ENCODE measurements at places on chromosomes 7 and 10.
A peak's percentile ranks its signal among the peaks of the same experiment; 100 is the strongest.

DNA sequence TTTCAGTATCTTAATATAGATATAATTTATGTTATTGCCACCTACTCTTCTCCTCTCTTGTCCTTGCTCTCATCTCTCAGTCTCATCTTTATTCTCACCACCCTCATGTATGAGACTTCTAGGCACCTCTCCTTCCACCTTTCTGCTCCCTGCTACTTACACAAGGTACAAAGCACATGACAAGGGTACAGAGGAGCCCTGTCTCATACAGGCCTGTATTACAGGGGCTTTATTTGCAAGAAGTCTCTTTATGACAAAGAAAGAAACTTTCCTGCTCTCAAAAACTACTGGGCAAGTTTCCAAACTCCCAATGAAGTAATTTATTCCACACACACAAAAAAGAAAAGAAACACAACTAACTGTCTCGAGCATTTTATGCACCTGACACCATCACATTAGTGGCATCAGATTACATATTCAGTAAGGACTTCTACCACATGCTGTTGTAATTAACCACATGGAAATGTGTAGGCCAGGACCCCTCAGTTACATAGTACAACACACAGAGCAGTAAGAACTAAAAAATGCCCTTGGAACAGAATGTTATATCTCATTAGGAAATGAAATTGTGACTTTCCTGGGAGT is 253.1 kb downstream of the FZD1 start:
- no peak for DNase-seq

DNA sequence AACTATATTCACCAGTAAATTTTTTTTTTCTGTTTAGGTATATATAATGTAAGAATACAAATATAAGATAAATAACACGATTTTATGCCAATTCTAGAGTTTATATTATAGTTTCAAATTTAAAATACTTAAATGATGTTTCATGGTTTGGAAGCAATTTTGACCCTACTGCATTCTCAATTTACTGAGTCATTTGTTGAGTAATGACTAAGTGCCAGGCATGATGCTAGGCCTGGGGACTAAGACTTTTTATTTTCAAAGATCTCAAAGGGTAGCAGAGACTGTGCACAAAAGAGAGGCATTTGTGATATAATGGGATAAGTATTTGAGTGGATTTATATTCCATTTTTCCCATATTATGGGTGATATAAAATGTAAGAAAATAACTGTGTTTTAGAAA is 78.9 kb upstream of the SMIM30 start:
- peak; percentile 56 for DNase-seq

DNA sequence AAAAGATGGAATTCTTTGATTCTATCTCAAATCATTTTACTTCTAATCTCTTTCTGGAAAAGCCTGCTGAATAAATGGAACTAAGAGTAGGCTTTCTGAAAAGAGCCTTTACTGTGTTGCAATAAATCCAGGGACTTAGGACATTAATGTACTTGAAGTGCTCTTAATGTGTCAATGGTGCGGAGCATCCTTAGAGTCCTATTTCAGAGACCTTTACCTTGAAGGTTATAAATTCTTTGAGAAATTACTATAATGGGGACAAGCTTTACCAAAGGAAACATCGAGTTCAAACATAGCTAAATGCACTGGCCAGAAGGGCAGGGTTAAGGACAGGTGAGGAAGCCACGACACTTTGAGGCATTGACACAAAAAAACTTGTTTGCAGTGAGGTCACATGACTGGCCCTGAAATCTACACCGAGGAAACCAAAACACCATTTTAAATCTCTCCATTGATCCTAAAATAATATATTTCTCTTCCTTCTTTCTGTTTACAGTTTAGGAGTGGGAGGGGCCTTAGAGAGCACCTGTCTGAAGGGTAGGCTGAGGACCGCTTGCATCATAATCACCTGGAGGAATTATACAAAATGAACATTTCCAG is 48.1 kb upstream of the EXOC6 start:
- DNase-seq: no peak

DNA sequence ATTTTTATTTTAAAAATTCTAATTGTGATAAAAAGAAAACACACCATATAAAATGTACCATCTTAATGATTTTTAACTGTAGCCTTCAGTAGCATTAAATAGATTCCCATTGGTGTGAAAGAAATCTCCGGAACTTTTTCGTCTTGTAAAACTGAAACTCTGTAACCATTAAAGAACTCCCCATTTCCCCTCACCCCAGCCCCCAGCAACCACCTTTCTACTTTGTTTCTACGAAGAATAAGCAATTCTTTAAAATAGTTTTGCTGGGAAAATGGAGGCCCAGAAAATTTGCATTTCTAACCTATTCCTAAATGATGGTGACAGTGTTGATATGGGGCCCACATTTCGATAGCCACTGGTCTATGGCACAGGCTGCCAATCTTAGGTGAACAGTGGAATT is 305.4 kb upstream of the PFKP start:
- no peak for DNase-seq

GRCh38 chr7:74082770-74083116 is 861 bp upstream of the LIMK1 start:
- no peak for DNase-seq

GRCh38 chr7:108196004-108196403 is 65.8 kb upstream of the LAMB4 start:
- DNase-seq: peak; percentile 45

GRCh38 chr7:85095366-85095765 is 91.5 kb downstream of the SEMA3D start:
- no peak for DNase-seq

DNA sequence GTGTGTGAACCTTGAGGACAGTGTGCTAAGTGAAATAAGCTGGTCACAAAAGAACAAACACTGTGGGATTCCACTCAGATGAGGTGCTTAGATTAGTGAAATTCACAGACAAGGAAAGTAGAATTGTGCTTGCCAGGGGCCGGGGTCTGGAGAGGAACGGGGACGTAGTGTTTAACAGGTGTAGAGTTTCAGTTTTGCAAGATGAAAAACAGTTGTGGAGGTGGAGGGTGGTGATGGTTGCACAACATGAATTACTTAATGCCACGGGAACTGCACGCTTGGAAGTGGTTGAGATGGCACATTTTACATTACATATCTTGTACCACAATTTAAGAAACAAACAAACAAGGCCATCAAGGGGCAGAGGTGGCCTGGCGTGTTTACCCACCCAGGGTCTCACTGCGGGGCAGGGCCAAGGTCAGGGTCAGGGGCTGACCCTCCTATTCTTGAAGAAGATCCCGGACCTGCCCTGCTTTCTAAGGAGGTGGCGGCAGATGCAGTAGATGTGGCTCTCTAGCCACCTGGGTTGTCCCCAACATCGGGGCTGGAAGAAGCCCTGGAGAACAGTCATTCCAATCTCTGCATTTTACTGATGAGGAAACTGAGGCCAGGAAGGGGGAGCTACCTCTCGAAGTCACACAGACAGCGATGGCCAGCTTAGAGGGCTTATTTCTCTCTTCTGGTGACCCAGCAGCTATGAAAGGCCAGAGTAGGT is 91.5 kb upstream of the LRRC4 start:
- DNase-seq: peak; percentile 46

DNA sequence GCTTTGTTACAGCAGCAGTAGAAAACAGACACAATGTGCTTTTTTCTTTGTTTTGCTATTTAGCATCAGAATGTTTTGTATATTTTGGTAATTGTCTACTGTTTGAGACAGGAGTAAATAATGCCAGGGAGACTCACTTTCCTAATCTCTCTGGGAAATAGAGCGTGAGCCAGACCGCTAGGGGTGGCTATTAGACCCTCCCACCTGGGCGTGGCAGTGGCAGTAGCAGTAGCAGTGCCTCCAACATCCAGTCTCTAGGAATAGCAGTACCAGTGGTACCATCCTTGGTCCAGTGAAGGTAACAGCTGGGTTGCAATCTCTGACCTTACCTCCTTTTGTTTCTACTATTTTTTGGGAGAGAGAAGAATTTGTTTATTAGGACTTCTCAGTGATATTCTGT is 165.7 kb upstream of the MAGI2 start:
- DNase-seq: no peak

GRCh38 chr10:91617072-91617609 is 15.7 kb downstream of the PPP1R3C start:
- peak; percentile 91 for DNase-seq

- no peak for DNase-seq
Observed at GRCh38 chr7:40546616-40547501, 412.1 kb downstream of the SUGCT start.

- DNase-seq: peak; percentile 91
Observed at GRCh38 chr7:102044984-102045673, 227.7 kb downstream of the CUX1 start.

DNA sequence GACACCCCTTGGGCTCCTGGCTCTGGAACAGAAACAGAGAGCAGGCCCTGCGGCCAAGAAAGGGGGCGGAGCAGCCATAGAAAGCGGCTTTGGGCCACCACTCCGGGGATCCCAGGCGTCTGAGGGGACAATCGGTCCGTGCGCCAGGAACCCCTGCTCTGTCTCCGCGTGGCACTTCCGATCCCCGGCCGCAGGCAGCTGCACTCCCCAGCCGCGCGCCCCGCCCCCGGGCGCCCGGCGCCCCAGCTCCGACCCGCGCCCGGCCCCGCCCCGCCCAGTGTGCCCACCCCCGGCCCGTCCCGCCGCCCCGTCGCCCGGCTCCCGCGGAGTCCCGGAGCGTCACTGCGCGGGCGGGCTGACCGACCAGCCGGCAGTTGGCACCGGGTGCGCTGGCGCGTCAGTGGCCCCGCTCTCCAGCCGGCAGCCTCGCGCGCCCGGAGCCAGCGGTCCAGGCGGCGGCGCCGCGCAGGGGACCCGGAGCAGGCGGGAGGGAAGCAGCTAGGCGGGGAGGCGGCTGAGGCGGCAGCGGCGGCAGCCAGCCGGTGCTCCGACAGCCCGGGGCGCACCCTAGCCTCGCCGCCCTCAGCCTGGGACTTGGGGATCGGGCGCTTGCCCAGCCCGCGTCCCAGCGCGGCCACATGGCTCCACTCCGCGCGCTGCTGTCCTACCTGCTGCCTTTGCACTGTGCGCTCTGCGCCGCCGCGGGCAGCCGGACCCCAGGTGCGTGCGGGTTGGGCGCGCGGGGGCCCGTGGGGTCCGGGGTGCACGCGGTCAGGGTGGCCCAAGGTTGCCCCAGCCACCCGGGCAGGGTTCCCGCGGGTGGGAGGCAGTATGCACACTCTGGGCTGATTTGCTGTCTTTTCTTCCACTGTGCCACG is at the start of gene ADAMTS14:
TSS of gene ADAMTS14 (plus strand) at position 342 of the 878 bp plus-strand sequence. CDS start at position 639, 297 bp downstream.
- no peak for DNase-seq

DNA sequence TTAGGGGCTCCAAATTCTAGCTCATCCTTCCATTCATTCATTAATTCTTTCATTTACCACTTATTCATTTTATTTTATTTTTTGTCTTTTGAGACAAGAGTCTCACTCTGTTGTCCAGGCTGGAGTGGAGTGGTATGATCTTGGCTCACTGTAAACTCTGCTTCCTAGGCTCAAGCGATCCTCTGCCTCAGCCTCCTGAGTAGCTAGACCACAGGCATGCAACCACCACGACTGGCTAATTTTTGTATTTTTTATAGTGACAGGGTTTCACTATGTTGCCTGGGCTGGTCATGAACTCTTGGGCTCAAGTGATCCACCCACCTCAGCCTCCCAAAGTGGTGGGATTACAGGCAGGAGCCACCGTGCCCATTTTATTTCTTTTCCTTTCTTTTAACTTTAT is 31.6 kb downstream of the FGF8 start:
- DNase-seq: peak; percentile 8

Data from amniotic epithelial cell (primary cell).